ENCODE measurements at places on chromosomes 16 and 17.

GRCh38 chr17:65072660-65073071 lies 16.1 kb upstream of the GNA13 start:
- DNase-seq: no peak

GRCh38 chr17:78903101-78903779 lies at the start of gene CEP295NL:
TSS of gene CEP295NL (minus strand) at chr17:78903201. CDS start at chr17:78901828, 1,373 bp downstream.
- no peak for DNase-seq

- no peak for DNase-seq
These were observed 317.0 kb downstream of the MAF start for GRCh38 chr16:79283578-79283977.

DNA sequence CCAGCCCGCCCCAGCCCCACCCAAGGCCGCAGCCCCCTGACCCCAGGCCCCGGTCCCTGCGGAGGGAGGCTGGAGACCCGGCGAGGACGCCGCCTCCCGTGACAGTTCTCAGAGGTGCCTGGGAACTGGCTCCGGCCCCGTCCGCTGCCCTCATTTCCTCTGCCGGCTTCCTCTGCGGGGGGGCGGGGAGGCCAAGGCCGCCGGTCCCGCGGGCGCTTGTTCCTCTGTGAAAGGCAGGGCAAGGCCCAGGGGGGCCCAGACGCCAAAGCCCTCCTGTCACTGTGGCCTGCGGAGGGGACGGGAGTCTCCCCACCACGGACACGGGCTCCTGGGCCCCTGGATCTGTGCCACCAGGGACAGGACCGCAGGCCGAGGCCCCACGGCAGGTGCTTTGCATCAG lies 5.0 kb upstream of the PVALEF start:
- no peak for DNase-seq

GRCh38 chr16:13529193-13529982 lies 390.6 kb upstream of the ERCC4 start:
- no peak for DNase-seq

GRCh38 chr16:85550953-85551924 lies 61.9 kb upstream of the GSE1 start:
- DNase-seq: no peak

DNA sequence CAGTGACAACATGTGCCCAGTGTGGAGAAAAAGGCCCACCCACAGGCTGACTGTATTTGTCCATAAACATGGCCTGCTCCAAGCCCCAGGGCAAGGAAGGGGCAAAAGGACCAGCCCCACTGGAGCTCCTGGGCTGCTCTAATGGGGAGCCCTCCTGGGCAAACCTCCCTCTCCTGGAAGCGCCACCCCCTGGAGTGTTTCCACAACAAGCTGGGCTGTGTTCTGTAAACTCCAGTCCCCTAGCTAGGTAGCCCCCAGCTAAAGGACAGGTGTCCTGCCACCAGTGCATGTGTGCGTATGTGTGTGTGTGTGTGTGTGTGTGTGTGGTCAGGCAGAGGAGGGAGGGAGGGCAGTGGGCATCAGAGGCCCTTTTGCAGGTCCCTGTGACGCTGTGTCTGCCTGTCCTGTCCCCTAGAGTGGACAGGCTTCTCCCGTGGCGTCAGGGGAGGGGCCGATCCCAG lies 11.3 kb upstream of the STAC2 start:
- DNase-seq: no peak

GRCh38 chr17:49779739-49780231 lies 8.7 kb upstream of the KAT7 start:
- DNase-seq: no peak

DNA sequence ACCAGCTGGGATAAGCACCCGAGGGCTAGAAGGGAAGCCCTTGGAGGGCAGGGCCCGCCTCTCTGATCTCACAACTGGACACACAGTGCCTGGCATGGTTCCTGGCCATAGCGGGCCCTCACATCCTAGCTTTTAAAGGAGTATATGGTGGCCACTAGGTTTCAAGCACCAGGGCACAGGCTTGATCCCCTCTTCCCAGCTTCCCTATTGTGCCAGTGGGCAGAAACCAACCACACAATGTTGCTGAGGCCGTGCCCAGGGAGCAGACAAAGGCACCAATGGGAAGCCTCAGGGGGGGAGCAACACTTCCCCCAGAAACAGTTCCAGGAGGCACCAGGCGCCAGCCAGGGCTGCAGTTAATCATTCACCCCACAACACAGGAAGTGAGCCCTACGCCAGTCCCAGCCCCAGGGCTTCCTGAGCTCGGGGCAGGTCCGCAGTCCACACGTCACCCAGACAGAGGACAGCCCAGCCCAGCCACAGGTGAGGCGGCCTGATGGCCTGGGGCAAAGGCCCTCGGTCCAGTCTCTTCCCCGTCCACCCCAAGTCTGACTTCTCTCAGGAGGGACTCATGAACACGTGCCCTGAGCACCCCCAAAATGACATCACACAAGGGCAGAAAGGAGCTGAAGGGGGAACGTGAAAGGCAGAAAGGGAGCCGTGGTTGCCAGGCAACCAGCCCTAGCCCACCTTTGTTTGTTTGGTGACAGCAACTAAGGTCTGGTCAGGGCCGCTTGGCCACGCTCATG lies 12.8 kb downstream of the SMIM5 start:
- no peak for DNase-seq

DNA sequence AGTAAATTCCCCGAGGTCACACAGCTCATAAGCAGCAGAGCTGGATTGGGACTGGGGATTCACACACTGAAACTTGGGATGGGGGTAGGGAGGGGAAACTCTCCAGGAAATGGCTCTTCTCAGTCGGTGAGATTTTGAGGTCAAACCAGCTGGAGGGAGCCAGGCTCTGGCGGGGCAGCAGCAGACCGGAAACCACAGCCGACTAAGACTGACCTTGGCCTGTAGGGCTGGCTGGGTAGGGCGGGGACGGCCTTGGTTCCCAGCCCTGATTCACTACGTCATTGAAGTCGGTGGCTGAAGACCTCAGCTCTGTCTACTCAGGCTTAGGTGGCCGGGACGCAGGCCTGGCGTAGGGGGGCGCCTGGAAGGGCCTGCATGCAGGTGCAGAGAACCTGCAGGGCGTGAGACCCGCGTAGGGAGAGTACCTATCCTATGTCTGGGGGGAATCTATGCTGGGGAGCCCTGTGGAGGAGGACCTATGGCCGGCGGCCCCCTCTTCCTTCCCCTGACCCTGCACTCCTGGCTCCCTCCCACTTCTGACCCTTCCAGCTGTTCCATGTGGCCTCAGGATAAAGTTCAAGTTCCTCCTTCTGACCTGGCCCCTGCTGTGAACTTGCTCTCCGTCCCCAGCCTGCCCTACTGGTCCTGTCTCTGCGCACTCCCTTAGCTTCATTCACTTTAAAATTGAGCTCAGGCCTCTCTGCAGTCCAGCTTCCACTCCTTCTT lies 11.9 kb upstream of the SLC4A1 start:
- DNase-seq: no peak
